Naive thymus-derived CD8-positive, alpha-beta T cell (primary cell): ENCODE measurements at places on chromosomes 12 and 14. TPM values are rescaled to one million over a fixed set of nuclear protein-coding genes. Genes with fewer than 3 reads are reported as not detected.

DNA sequence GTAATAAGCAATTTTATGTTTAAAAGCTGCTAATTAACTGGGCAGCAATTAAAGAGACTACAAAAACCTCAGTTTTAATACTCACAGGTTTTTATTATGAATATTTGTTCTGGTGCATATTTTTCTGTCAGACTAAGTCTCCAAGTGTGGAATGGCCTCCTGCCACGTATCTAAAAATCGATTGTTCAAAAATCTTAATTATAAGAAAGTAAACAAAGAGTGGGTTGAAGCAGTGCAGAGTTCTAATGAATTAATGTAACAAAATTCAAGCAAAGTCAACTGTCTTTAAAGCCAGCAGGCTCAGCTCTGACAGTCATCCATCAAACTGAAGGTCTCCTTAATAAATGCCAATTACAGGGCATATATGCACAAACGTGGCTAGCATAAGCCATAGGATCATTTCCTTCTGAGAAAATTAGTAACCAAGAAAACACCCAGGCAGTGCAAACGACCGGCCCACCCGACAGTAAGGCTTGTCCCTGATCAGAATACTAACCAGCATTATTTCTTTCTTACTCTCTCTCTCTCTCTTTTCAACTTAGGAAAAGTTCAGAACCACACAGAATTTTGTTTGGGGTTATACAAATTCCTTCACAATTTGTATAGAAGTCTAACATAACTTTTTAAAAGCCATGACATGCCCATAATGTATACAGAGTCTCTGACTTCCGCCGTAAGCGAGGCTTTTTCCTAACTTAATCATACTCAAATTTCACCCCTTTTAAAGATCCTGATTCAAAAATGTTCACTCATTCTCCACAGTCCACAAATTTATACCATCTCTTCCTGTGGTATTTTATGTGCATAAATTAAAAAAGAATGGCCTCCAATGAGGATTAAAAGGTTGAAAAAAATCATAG lies 83.8 kb downstream of the SLC25A21 start:
- DNase-seq: no peak

GRCh38 chr14:70576891-70577290 lies 23.6 kb downstream of the MED6 start:
- no peak for DNase-seq

- DNase-seq: no peak
Observed at GRCh38 chr14:89373185-89373584, 43.8 kb downstream of the FOXN3 start.

DNA sequence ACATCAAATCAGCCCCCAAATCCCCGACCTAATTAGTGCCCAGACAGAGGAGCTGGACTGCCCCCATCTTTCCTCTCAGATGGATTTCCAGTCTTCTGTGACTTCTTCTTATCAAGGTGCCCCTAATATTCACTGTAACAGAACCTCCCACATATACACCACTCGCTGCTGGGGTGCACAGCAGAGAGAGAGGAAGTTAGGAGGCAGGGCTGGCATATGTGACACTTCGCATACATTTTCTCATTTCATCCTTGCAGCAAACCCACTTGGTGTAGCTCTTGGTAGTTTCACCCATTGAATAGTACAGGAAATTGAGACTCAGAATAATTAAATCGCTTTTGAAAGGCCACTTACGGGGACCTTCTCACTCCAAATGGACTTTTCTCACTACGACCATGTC lies 56.5 kb upstream of the CCND2 start:
- no peak for DNase-seq

GRCh38 chr14:103688906-103689902 lies 26.0 kb downstream of the XRCC3 start:
- DNase-seq: no peak

DNA sequence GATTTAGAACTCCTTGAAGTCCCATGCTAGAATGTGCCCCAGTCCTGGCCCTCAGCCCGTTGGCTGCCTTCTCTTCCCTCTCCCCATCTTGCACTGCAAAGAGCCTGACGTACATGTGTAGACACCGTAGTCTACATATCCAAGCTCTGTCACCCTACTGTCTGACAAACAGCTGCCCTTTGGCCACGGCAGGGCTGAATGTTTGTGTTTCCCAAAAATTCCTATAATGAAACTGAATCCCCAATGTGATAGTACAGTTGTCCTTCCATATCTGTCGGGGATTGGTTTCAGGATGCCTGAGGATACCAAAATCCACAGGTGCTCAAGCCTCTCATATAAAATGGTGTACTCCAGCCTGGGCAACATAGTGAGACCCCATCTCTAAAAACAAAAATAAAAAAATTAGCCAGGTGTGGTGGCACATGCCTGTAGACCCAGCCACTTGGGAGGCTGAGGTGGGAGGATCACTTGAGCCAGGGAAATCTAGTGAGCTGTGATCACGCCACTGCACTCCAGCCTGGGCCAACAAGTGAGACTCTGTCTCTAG lies 12.3 kb upstream of the TFCP2 start:
- no peak for DNase-seq

- no peak for DNase-seq
Observed at GRCh38 chr14:101997429-101998336, 33.3 kb downstream of the DYNC1H1 start.

DNA sequence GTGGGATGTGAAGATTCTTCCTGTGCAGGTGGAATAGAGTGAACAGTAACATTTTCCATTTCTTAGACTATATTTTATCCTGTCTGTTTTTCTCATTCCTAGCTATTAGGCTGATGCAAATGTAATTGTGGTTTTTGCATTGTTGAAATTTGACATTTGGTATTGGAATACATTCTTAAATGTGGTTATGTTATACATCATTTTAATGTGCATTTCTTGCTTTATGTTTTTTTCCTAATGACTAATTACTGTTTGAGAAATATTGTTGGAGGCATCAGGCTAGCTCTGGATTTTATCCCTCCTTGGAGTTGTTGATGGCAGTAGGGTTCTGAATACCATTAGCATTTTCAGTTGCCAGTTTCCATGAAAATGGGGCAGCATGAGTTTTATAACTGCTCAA lies 75.9 kb upstream of the GNG2 start:
- no peak for DNase-seq

DNA sequence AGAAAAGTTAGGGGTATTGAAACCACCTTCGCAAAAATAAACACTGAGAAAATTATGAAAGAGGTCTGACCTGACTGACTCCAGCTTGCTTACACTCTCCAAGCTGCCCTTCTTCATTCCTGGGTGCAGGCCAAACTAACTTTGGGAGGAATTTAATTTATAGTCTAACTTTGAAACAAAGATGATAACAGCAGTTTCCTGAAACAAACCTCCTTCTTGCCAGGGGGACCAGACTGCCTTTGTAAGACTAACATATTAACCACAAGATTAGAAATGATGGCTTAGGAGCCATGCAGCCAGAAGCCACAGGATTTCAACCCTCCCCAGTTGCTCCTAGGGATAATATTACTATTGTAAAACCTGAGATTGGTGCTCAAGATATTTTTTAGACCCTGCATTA lies 13.8 kb upstream of the EEA1 start:
- no peak for DNase-seq

DNA sequence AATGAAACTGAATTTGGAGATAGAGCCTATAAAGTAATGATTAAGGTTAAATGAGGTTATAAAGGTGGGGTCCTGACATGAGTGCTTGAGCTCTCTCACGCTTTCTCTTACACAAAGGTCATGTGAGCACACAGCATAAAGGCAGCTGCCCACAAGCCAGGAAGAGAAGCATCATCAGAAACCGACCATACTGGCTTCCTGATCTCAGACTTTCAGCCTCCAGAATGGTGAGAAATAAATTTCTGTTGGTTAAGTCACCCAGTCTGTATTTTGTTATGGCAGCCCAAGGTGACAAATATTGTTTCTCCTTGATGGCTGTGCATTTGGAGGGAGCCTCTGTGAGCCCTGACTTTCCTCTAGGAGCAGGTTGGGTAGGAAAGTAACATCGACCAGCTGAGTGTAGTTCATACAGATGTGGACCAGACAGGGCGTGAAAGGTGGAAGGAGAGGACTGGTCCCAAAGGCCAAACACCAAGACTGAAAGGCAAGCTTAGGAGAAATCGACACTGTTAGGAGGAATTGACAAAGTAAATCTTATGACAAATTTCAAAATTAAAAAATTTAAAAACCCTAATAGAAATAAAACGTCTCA lies 97.6 kb upstream of the SLC38A2 start:
- DNase-seq: no peak

DNA sequence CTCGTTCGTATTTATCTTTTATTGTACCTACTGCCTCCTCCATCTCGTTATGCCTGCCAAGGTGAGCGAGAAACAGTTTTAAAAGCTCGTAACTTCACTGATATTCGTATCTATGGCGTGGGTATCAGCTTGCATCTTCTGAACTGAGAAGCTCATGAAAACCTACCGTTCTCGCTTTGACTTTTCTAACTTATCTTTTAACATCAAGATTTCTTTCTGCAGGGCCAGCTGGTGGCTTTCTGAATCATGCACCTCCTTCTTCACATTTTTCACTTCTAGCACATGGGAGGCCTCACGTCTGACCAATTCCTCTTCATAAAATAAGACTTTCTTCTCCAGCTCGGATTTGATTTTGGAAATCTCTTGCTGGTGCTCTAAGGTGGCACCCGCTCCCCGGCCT lies 45.8 kb downstream of the AMN start:
- no peak for DNase-seq

DNA sequence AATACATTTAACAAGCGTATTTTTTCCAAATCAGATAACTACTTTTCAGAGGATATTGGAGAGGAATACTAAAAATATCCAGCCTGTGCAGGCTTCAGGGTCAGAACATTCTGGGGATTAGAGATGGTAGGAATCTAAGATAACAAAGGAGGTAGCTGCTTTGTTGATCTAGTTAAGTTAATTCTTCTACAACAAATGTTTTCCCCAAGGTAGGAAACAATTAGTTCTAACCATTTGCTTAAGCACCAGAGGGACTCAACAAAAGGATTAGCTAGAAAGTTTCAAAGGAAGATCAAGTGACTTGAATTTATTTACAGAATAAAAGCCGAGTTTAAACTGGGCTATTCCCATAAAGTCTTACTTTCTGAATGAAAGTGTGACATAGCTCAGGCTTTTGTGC lies 524.2 kb downstream of the TMTC2 start:
- no peak for DNase-seq

DNA sequence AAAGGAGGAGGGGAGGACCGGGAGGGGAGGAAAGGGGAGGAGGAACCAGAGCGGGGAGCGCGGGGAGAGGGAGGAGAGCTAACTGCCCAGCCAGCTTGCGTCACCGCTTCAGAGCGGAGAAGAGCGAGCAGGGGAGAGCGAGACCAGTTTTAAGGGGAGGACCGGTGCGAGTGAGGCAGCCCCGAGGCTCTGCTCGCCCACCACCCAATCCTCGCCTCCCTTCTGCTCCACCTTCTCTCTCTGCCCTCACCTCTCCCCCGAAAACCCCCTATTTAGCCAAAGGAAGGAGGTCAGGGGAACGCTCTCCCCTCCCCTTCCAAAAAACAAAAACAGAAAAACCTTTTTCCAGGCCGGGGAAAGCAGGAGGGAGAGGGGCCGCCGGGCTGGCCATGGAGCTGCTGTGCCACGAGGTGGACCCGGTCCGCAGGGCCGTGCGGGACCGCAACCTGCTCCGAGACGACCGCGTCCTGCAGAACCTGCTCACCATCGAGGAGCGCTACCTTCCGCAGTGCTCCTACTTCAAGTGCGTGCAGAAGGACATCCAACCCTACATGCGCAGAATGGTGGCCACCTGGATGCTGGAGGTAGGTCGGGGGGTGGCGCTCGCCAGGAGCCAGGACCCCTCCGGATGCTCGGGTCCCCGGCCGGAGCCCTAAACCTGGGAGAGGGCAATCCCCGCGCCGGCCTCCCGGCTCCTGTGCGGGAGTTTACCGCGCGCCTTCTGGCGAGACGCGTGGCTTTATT lies at the start of gene CCND2:
TSS of gene CCND2 (plus strand) at position 111 of the 744 bp plus-strand sequence. CDS start at position 390, 279 bp downstream.
- DNase-seq: peak; percentile 62

- DNase-seq: no peak
Observed at GRCh38 chr12:6855322-6855721, 3.4 kb downstream of the USP5 start.

DNA sequence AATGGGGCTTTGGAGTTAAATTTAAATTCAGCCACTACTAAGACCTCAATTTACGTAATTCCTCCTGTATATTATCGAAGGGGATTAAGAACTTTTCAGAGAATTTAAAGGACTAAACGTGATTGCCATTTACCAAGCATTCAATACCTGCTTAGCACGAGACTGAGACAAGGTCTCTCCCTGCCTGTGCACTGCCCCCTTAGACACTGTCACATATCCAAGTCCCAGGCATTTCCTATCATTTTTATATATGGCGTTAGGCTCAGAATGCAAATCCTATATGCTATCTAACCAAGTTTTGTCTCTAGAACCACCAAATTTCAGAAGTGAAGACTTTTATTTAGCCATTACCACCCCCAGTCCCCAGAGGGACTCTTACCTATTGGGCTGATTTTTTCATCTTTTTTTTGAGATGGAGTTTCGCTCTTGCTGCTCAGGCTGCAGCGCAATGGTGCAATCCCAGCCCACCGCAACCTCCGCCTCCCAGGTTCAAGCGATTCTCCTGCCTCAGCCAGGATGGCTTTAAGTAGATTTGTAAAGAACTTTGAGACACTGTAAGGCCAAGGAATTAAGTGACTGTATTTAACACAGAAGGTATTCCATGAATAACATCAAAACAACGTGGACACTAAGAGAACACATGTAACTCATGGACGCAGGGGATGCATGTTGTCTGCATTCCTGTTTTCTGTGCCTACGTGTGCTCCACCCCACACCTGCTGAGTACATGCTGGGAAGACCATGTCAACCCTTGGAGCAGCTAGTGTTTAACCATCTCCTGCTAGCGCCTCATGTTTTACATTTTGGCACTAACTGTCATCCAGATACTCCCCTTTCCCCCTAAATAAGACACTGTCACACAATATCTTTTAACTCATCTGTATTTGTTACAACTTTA lies 6.4 kb downstream of the HSP90AA1 start:
- no peak for DNase-seq

- no peak for DNase-seq
Observed at GRCh38 chr12:19411234-19412204, 27.8 kb upstream of the AEBP2 start.

- no peak for DNase-seq
Observed at GRCh38 chr12:76047060-76047459, 15.5 kb upstream of the PHLDA1 start.

The AP1G2 gene
- 529 TPM for total RNA-seq

The P3H3 gene
- 8.6 TPM for total RNA-seq

The COX8C gene
- total RNA-seq: not detected

The IL31 gene
- not detected for total RNA-seq

The SIX6 gene
- total RNA-seq: not detected

The SLC24A4 gene
- total RNA-seq: not detected

The CLEC7A gene
- total RNA-seq: not detected

The TAS2R46 gene
- total RNA-seq: 0.71 TPM

The TSPAN8 gene
- total RNA-seq: not detected

The FOXG1 gene
- not detected for total RNA-seq
